ENCODE measurements at places on chromosomes 4 and X.

GRCh38 chrX:115345615-115346014 lies 56.1 kb downstream of the LUZP4 start:
- no peak for DNase-seq

GRCh38 chr4:1600211-1600780 lies 83.8 kb downstream of the FAM53A start:
- DNase-seq: no peak

DNA sequence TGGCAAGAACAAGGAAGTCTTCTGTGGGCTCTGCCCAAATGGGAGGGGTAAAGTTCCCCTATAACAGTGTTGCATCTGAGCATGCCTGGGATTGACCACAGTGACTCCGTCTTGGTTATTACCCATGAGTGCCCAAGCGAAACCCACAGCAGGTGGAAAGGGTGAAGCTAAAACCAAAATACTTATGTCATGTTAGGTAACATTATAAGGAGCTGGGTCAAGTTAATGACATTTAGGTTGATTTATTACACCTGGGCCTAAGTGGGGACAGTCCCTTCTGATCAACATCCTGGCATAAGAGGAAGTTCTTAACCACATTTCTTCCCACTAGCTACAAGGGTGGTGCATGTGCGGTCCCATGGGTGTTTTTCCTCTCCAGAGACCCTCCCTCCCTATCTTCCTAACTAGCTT lies 1.3 kb upstream of the ZNF732 start:
- DNase-seq: no peak

GRCh38 chr4:2062808-2063524 lies 3.8 kb downstream of the NAT8L start:
- no peak for DNase-seq

DNA sequence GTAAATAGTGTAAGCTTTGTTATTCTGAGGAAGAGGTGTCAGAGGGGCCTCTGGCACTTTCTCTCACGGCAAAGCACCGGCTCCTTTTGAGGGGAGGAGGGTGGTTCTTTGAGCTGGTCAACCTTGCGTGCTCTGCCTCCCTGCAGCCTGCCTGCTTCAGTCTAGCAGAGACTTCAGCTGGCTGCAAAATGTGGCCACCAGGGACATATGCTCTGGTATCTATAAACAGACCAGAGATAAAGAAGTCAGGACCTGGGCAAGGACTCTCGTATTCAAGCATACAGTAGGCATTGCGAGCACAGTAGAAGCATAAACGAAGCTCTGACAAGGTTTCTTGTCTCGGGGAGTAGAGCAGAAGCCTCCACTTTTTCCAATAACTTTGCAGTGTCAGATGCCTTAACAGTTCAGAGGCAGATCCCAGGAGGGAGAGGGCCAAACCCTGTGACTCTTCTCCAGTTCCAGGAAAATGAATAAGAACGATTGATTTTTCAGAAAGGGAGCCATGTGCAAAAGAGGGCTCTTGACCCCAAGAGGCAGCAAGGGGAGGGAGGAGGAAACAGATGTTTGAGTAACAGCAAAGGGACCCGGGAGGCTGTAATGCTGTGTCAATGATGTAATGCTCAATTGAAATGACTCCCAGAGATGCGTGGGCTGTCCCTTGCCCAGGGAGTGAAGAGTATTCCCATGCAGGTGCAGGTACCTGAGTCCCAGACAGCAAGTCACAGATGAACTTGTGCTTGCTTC lies 57.9 kb upstream of the TEX13D start:
- no peak for DNase-seq

- DNase-seq: no peak
Observed at GRCh38 chr4:24024157-24024556, 134.3 kb upstream of the PPARGC1A start.

- DNase-seq: no peak
Observed at GRCh38 chr4:185404031-185404430, 7.4 kb downstream of the ANKRD37 start.

- no peak for DNase-seq
Observed at GRCh38 chr4:110854021-110854678, 231.3 kb upstream of the PITX2 start.

DNA sequence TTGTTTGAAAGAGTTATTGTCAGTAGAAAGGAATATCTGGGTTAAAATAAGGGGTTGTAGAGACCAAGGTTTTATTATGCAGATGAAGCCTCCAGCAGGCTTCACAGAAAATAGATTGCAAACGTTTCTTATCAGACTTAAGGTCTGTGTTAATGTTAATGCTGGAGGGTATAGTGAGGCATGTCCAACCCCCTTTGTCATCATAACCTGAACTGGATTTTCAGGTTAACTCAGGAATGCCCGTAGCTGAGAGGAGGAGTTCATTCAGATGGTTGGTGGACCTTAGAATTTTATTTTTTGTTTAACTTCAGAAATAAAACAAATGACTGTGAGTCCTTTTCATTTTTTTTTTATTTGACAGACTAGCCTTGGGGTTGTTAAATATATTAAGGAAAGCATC lies 354.1 kb downstream of the GPM6A start:
- no peak for DNase-seq

GRCh38 chr4:55592014-55592413 lies at the start of gene PDCL2:
PDCL2 (minus strand) TSS chr4:55592245; CDS start chr4:55592109, 136 bp downstream.
- DNase-seq: no peak

- DNase-seq: no peak
Observed at GRCh38 chr4:101183221-101183620, 164.1 kb downstream of the PPP3CA start.

- no peak for DNase-seq
Observed at GRCh38 chr4:69787879-69788278, 27.5 kb upstream of the SULT1B1 start.

DNA sequence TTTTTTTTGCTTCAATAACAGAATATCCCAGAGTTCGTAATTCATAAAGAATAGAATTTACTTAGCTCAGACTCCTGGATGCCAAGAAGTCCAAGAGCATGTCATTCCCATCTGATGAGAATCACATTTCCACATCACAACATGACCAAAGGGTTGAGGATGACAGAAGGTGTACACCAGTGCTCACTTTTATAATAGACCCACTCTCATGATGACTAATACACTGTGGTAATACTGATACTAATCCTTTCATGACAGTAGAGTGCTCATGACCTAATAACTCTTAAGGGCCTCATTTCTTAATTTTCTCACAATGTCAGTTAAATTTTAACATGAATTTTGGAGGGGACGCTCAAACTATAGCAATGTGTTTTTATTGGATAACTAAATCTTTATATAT lies 69.2 kb downstream of the ZNF732 start:
- no peak for DNase-seq

DNA sequence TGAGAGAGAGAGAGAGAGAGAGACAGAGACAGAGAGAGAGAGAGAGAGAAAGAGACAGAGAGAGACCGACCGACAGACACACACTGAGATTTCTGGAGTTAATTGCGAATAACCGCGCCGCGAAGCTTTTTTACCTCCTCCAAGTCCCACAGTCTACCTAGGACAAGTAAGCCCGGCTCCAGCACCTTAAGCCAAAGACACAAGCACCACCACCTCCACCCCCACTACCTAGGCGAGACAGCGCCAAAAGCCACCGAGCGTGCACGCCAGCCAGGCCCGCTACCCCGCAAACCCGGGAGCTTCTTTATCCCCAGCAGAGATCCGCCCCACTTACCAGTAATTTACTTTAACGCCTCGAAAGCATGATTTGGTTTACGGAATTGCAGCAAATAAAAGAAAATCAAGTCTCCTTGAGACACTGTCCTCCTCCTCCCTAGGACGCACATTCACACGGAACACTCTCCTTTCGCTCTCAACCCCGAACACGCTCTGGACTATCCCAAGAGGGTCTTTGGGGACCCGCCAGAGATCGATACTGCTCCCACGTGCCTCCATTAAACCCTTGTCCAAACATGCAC lies 649.6 kb upstream of the DIPK2B start:
- DNase-seq: peak; percentile 6

- DNase-seq: no peak
Observed at GRCh38 chr4:181676546-181676945, 566.7 kb upstream of the TENM3 start.
